ENCODE measurements at places on chromosomes 12 and 14. TPM values are rescaled to one million over a fixed set of nuclear protein-coding genes. Genes with fewer than 3 reads are reported as not detected.

- DNase-seq, result no peak
Observed at GRCh38 chr12:6315704-6316597, 5.5 kb downstream of the PLEKHG6 start.

The PNMA1 gene
- 29.6 TPM for total RNA-seq

The RFX4 gene
- total RNA-seq, result not detected

DNA sequence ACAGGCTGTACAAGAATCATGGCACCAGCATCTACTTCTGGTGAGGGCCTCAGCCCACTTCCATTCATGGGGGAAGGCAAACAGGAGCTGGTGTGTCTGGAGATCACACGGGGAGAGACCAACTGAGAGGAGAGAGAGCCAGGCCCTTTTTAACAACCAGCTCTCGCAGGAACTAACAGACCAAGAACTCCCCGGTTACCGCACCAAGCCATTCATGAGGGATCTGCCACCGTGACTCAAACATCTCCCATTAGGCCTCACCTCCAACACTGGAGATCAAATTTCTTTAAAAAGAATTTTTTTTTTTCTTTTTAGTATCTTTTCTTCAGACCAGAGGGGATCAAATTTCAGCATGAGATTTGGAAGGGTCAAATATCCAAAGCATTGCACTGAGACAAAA, 16.7 kb upstream of the AQP2 start:
- peak; percentile 39 for DNase-seq

GRCh38 chr12:53380104-53380793, at the start of gene SP1:
Gene SP1 (plus strand): TSS chr12:53380176. CDS start chr12:53380292, 116 bp downstream.
- DNase-seq, result peak; percentile 96

DNA sequence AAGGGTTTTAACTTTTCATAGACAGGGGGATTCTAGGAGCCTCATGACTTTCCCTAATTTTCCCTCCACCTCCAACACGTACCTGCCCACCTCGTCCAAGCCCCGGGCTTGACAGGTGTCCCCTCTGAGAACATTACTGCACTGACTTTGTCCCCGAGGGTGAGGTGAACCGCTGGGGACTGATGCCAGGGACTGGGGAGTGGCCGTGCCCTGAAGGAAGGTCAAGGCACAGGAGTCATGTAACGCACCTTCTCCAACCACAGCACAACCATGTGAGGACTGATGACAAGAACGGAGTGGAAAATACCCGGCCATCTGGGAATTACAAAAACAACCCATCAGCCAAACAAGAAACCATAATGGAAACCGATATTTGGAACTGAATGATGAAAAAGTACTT, 214.7 kb upstream of the C14orf180 start:
- no peak for DNase-seq

- peak; percentile 41 for DNase-seq
Observed at GRCh38 chr14:104650057-104650980, 39.1 kb upstream of the INF2 start.

- peak; percentile 44 for DNase-seq
Observed at GRCh38 chr12:44154128-44154527, 318.2 kb downstream of the TMEM117 start.

- no peak for DNase-seq
Observed at GRCh38 chr14:50381823-50382287, 14.8 kb downstream of the CDKL1 start.

The BCL11B gene
- not detected for total RNA-seq

DNA sequence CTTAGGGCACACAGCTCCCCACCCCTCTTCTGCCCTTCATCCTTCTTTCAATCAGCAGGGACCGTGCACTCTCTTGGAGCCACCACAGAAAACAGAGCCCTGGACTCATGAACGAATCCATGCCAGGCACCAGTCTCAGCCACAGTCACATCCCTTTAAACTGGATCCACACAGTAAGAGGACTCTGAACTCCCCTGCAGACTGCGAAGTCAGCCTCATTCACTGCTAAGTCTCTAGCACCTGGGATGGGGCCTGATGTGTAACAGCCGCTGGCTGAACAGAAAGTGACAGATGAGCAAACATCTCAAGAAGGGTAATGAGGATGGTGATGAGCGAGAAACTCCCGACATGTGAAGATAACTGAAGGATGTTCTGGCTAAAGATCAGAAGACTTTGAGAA, 45.8 kb upstream of the IQSEC3 start:
- DNase-seq, result no peak

DNA sequence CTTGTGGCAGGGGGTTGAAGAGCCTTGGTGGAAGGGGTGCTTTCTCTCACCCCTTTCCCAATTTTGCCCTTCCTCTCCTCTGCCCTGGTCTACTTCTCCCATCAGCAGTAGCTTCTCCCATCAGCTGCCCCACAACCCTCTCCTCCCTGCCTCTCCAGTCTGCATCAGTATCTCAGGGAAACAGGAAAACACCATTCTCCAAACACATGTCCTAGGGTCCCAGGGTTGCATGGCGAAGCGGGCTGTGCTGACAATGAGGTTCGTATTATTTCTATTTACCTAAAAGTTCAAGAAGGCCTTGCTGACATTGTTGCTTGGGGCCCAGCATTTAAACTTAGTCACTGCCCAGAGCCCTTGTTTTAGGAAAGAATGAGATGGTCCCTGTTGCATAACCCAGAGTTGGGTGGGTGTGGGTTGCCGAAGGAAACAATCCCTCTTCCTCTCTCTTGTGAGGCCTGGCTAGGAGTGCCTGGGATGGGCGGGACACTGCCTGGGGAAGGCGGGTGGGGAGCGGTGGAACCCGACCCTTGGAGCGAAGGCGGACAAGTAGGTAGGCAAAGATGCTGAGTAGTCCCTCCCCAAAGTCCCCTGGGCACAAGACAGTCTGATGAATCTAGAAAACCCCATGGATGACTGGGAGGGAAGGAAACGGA, 1.3 kb upstream of the IGFBP6 start:
- peak; percentile 83 for DNase-seq

- no peak for DNase-seq
Observed at GRCh38 chr12:84124211-84124610, 788.4 kb downstream of the SLC6A15 start.

- no peak for DNase-seq
Observed at GRCh38 chr12:131799195-131799594, 29.0 kb upstream of the MMP17 start.

GRCh38 chr12:96350982-96351381, 49.3 kb downstream of the CDK17 start:
- DNase-seq, result no peak

GRCh38 chr14:68513838-68514607, 278.8 kb downstream of the ZFP36L1 start:
- DNase-seq, result no peak

The FGD6 gene
- 18.1 TPM for total RNA-seq

The RPL10L gene
- 0.43 TPM for total RNA-seq

The RPGRIP1 gene
- not detected for total RNA-seq

DNA sequence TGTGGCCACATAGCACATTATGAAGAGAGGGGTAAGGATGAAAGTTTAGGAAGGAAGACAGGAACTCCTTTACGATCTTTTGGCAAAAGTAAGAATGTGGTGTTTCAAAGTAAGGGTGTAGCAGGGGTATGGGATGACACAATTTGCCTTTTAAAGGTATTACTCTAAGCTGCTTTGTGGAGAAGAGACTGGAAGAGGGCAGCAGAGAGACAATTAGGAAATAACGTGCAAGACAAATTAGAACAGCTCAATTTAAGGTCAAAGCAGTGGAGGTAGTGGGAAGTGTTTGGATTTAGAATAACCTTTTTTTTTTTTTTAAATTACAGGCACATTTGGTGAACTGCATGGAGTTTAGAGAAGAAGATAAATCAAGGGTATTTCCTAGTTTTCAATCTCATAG, 342.6 kb downstream of the NOVA1 start:
- peak; percentile 37 for DNase-seq

DNA sequence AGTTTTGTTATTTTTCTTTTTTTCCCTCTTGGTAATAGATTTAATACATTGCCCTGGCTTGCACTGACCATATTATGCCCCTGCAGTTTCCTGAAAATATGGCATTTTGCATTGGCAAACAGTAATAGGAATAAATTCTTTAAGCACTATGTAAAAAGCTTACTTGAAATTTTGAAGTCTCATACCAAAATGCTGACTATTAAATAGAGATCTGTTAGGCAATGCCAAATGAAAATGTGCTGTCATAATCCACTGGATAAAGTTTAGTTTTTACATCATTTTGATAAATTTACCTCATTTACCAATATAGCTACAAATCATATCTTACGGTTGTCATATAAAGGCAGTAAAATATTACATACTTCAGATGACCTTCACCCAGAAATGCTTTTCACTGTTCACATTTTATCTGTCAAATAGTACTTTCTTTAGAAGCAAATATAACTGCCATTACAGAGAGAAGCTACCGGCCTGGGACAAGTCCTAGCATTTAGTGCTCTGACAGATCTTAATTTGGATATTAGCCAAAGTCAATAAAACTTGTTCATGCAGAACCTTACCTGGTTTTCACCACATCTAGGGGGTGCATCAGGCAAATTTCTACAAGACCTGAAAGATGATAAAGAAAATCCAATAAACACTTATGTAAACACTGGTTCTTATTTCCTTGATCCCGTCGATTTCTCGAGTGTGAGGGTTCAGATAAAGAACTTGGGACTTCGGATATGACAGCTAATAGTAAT, 212.9 kb downstream of the PAX9 start:
- no peak for DNase-seq

DNA sequence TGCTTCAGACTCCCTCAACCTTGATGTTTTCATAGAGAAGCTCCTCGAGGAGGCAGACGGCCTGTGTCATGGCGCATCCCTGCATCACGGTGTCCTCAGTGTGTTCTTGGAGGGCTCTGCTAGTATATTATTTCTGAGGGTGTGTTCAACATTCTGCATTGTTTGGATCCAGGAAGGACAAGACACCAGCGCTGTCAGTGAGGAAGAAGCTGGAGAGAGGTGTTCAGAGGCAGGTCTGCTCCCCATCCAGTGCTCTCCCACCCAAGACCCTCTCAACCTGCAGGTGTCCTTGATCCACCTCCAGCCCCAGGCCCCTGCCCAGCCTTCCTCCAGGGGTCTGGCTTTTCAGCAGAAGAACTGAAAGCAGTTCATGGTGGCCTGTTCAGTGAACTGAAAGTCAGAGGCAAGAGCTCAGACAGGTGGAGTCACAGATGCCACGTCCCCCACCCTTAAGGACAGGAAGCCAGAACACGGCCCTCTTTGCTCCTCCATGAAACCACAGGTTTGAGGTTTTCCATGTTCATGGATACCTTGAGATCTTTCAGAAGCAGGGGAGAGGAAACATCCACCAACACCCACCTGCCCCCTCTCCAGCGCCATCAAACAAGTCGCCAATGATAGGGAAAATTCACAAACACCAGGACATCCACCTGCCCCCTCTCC, 37.4 kb downstream of the DIO3 start:
- no peak for DNase-seq
